ENCODE measurements at places on chromosomes 16 and 17. TPM values are rescaled to one million over a fixed set of nuclear protein-coding genes. Genes with fewer than 3 reads are reported as not detected.
A peak's percentile ranks its signal among the peaks of the same experiment; 100 is the strongest.

DNA sequence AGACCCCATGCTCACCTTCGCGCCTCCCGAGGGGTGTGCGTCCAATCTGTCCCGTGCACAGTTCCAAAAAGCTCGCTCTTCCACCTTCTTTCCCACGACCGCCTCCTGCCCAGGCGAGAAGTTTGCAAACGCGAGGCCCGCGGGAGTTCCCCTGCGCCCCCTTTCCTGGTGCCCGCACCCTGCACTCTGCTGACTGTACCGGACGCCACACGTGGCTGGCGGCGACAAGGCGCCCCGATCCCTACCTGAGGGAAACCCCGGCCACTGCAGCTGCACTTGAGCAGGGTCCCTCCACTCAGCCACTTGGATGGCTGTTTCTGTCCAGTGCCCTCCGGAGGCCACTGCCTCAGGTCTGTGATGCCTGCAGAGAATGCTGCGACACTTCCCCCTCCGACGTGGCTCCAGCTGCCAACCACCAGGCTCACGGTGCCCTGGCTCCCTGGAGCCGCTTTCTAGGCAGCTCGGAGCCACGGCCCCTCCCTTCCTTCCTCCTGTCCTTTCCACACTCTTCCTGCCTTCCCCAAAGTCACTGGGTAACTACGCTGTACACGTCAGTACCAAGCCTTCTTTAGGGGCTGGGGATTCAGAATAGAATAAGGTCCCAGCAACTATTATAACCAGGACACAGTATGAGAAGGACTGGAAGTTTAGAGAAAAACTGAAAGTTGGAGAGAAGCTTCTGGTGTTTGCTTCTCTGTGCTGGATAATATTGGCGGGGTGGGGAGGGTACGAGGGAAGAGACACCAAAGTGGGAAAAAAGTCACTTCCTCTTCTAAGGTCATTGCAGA lies at the start of gene MLKL:
Gene MLKL (minus strand): TSS at position 425 of the 788 bp plus-strand sequence. CDS start 5,105 bp downstream, outside the sequence.
- DNase-seq: peak; percentile 67

Gene CEP295NL
- 0.23 TPM for total RNA-seq

Gene BAIAP3
- 31.2 TPM for total RNA-seq

Gene KCNJ18
- not detected for total RNA-seq

GRCh38 chr16:57141822-57142631 lies 43.8 kb downstream of the PSME3IP1 start:
- DNase-seq: peak; percentile 35

GRCh38 chr17:55161935-55162555 lies 102.7 kb upstream of the HLF start:
- DNase-seq: no peak

Gene PRMT7
- total RNA-seq: 87.3 TPM

GRCh38 chr16:73060892-73061490 lies 13.1 kb upstream of the ZFHX3 start:
- no peak for DNase-seq

DNA sequence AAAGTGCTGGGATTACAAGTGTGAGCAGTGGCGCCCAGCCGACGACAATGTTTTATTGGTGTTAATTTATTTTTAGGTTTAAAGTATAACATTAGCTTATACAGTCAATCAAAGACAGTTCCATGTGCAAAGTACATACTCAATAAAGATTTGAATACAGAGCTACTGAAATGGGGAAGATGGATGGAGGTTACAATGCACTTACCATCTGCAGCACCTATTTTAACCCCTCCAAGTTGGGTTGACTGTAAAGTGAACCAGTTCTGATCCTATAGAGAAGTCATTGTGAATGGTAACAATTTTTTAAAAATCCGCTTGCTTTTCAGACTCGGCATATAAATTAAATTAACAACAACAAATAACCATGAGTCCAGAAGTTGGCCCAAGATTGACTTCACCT lies 679 bp upstream of the PSKH1 start:
- no peak for DNase-seq

GRCh38 chr16:29986231-29986630 lies 9.2 kb downstream of the HIRIP3 start:
- no peak for DNase-seq

Gene SGCA
- total RNA-seq: not detected

All from activated naive CD8-positive, alpha-beta T cell treated with anti-CD3 and anti-CD28 coated beads, Interleukin-2, amount 10 ng/mL, durations not matched to agents 7 days and 5 days (primary cell).